ENCODE measurements at places on chromosomes 7 and 10. TPM values are rescaled to one million over a fixed set of nuclear protein-coding genes. Genes with fewer than 3 reads are reported as not detected.

The SFRP4 gene
- total RNA-seq = not detected

- no peak for DNase-seq
Measured at GRCh38 chr7:101133621-101134398, 6.9 kb downstream of the SERPINE1 start.

The NKX2-3 gene
- total RNA-seq = not detected

The MSS51 gene
- total RNA-seq = 8.5 TPM

- DNase-seq = no peak
Measured at GRCh38 chr7:2629746-2630681, 1.8 kb upstream of the TTYH3 start.

The OR6V1 gene
- not detected for total RNA-seq

- DNase-seq = no peak
Measured at GRCh38 chr7:113414401-113415035, 296.2 kb upstream of the SMIM30 start.

The KRIT1 gene
- 51.6 TPM for total RNA-seq

GRCh38 chr10:97048649-97049427, 136.9 kb downstream of the SLIT1 start:
- peak; percentile 50 for DNase-seq

The NEBL gene
- not detected for total RNA-seq

DNA sequence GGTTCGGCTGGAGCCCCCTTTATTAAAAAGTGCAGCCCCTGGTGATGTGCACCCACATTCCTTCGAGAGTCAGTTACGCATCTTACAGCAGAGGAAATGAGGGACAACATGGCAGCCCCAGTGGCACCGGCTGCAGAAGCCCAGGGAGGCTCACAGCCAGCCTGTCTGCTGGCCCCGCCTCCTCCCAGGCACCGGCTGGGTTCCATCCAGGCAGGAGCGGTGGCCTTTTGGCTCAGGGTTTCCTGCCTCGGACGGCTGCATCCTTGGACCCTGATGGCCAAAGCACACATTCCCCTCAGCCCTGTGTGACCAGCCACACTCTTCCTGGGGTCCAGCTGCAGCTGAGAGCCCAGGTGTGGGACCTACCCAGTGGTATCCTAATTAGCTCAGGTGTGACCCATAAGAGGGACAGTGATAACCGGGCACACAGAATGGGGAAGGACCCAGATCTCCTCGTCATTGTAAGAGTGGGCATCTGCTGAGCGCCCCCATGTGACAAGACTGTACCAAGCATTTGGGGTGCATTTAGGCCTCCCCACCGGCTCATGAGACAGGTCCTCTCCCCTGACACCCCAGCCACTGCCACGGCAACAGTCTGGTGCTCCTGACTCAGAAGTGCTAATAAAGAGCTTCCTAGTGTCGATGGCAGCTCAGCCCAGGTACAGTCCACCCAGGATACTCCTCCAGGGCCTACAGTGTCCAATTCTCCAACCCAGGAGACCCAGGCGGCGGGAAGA, 63.3 kb upstream of the CHST15 start:
- DNase-seq = no peak

GRCh38 chr10:132939957-132940790, 2.2 kb downstream of the CFAP46 start:
- peak; percentile 66 for DNase-seq

- no peak for DNase-seq
Measured at GRCh38 chr7:122652876-122653275, 46.0 kb downstream of the RNF133 start.

DNA sequence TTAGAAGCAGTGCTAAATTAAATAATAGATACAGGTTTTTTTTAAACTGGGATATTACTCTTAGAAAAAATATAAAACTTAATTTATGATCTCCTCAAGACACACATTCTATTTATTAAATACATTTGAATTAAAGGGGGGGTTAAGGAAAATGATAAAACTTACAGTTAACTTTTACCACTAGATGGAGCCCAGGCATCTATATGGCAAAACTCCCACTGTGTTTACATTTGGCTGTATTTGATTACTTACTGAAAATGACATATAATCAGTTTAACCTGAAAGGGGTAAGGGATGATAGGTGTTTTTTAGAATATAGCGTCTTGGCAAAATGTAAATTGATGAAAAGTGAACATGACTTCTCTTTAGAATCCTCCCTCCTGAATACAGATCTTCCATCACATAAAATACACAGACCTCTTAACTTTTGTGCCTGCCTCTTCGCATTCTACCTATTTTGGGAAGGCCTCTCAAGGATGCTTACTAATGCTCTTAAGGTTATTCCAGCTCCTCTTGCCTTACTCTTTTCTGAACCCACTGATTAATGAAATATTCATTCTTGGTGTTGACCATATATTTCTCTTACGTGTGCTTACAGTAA, 235.7 kb downstream of the AGMO start:
- no peak for DNase-seq

The SORBS1 gene
- 1.6 TPM for total RNA-seq

GRCh38 chr7:138755331-138755747, 42.5 kb upstream of the TMEM213 start:
- DNase-seq = no peak

The PBLD gene
- 0.47 TPM for total RNA-seq

GRCh38 chr10:121596689-121597503, 1.3 kb downstream of the FGFR2 start:
- DNase-seq = no peak

- no peak for DNase-seq
Measured at GRCh38 chr10:88565072-88565471, 18.0 kb downstream of the RNLS start.

- no peak for DNase-seq
Measured at GRCh38 chr10:13121500-13121854, 21.5 kb downstream of the OPTN start.

The WAPL gene
- 59.9 TPM for total RNA-seq

DNA sequence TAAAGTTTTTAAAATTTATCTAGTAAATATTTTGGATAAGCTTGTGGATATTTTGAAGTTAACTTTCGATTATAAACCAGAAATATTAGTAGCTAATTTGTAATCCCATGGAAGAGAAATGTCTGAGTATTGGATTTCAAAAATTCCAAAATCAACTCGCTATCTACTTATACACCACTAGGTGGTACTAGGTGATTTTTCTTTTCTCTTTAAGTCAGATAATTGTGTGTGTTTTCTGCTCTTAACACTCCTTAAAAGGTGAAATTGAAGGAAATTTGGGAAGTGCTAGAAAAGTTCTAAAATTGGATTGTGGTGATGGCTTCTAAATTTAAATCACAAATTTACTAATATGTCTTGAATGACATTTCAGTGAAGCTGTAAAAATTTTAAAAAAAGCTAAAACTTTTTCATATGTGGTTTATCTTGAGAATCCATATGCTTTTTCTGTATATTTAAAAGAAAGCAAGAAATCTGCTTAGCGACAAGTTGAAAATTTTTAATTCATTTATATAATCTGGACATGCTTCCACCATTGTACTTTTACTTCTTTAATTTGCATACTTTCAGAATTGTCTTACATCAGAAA, 90.2 kb downstream of the IPMK start:
- DNase-seq = no peak

The TUBAL3 gene
- total RNA-seq = 0.19 TPM

The ASB10 gene
- not detected for total RNA-seq

GRCh38 chr7:56009695-56010094, 41.5 kb downstream of the PSPH start:
- DNase-seq = no peak

The KLF14 gene
- total RNA-seq = not detected

- no peak for DNase-seq
Measured at GRCh38 chr7:39088730-39089593, 111.3 kb downstream of the POU6F2 start.

GRCh38 chr10:49173201-49173772, 14.9 kb downstream of the TMEM273 start:
- DNase-seq = no peak

- no peak for DNase-seq
Measured at GRCh38 chr7:45993621-45994020, 72.5 kb upstream of the IGFBP3 start.

The AKR1D1 gene
- not detected for total RNA-seq

The GLI3 gene
- 0.25 TPM for total RNA-seq

The CRYGN gene
- not detected for total RNA-seq

DNA sequence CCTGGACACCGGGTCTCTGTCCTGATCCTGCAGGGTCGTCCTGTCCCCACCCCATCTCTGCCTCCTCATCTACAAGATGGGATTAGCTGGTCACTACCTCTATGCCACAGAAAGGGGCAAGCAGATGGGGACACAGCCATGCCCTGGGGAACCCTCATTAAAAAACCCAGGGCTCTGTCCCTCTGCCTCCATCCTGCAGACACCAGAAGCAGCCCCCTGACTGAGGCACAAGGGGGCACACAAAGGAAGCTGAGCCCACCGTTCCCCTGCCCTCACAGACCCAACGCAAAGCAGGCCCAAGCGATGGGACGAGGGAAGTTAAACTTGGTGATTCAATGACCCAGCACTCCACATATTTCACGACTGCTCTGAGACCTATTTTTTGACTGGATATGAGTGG, 142.4 kb downstream of the TCERG1L start:
- no peak for DNase-seq

DNA sequence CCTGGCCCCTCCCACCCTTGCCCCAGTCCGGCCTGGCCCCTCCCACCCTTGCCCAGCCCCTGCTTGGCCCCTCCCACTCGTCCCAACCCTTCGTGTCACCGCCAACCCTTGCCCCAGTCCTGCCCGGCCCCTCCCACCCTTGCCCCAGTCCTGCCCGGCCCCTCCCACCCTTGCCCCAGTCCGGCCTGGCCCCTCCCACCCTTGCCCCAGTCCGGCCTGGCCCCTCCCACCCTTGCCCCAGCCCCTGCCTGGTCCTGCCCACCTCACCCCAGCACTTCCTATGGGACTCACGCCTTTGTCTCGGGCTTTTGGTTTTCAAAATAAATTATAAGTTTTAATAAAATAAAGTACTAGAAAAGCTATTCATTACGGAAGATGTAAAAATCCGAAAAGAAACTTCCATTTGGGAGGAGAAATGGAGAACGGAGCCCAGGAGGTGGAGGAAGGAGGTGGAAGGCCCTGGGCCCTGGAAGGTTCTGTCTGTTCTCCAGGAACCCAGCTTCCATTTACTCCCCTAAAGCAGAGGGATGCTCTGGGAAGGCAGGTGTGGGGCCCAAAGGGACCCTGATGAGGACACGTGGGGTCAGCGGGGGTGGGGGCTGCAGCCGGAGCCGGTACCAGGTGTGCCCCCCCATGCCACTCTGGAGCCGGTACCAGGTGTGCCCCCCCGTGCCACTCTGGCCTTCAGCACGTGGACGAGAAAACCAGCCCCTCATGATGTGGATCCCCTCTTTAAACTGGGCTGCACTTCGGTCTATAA, 52.2 kb downstream of the PWWP2B start:
- DNase-seq = no peak

GRCh38 chr10:13439313-13440184, 89.3 kb downstream of the BEND7 start:
- no peak for DNase-seq

The SPDYE1 gene
- not detected for total RNA-seq

DNA sequence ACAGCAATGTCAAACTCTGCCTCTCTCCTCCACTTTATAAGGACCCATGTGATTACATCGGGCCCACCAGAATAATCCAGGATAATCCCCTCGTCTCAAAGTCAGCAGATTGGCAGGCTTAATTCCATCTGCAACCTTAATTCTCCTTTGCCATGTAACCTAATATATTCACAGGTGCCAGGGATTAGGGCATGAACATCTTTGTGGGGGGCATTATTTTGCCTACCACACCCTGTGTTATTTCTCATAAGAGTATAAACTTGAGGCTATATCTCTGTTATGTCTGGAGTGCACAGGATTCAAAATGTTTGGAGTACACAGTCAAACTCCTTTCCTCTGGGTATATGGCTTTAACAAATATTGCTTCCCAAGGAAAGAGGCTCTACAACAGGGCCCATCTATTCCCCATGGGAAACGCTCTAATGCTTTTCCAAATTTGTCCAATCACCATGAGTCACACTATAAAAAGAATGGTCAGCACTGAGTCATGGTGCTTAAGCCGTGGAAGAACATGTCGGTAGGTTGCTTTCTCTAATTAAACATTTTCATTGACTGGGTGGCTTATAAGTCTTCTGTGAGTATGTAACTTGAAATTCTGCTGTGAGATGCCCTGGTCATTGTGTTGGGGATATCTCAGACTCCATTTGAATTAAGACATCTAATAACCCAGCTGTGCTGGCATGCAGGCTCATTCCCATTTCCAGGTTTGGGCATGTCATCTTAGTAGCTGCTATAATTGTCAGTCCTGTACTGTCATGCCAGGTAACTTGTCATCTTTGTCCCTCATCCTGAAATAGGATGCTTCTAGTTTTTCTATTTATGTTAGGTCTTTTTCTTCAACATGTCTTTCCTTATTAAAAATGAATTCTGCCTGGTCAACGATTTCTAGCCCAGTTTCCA, 11.5 kb upstream of the AKR1B10 start:
- no peak for DNase-seq

DNA sequence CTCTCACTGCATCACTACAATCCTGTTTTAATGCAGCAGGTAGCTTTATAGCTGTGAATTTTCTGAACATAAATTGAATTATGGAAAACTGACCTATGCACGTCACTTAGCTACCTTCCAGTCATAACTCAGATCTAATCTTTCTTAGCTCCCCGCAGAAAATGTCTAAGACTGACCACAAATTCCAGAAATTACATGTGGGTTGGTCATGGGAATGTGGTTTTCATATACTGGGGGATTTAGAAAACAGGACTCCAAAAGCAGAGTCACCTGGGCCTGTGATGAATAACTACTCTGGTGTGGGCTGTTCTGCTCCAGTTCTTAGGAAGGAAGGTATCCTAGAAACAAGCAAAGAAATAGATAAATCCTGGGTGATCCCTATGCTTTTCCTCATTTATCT, 178.4 kb upstream of the LRRTM3 start:
- DNase-seq = no peak

DNA sequence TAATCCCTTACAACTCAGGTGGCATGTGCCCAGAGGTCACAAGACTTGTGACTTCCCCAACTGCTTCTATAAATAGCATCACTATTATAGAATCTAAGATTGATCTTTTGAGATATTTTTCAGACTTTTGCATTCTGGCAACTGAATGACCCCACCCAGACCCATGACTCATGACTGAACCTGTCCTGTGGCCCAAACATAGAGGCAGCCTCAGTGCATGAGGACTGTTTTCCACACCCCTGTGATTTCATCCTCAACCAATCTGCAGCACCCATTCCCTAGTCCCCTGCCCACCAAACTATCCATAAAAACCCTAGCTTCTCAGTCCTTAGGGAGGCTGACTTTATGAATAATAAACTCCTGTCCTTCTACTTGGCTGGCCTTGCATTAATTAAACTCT, 84.5 kb downstream of the MICU1 start:
- DNase-seq = no peak

The LBX1 gene
- total RNA-seq = not detected

- DNase-seq = no peak
Measured at GRCh38 chr10:102198027-102198426, 28.1 kb upstream of the ELOVL3 start.

GRCh38 chr10:1747590-1748157, 10.3 kb upstream of the ADARB2 start:
- DNase-seq = no peak
